ENCODE measurements at places on chromosomes 5 and 9.

DNA sequence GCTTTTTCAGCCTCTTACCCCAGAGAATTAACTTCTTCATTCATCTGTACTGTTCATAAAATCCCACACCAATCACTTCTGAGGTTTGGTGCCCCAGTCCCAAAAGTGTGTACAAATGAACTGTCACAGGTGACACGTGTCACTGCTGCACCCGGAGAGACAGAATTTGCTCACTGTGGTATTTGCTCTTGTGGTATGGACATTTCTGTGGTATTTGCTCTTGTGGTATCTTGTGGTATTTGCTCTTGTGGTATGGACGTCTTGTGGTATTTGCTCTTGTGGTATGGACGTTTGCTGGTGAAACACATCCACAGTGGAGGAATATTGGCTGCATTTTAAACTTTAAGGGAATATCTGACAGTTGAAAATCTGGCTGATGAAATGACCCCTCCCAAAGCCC, 214.9 kb upstream of the DAP start:
- no peak for DNase-seq

DNA sequence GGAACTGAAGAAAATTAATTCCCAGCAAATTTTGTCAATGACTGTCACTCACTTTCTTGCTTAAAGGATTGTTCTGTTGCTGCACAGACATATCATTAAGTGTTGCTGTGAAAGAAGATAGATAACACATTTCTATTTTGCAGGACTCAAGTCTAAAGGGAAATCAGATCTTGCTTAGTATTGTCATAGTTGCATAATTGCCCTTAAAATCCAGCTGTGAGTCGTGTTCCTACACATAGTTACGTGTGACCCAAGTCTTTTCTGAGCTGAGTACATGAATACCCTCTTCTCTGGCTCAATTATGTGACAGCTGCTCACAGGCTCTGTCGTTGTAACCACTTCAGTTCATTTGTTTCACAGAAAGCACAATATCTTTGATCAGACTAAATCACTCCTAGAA, 390.8 kb downstream of the DTWD2 start:
- no peak for DNase-seq

DNA sequence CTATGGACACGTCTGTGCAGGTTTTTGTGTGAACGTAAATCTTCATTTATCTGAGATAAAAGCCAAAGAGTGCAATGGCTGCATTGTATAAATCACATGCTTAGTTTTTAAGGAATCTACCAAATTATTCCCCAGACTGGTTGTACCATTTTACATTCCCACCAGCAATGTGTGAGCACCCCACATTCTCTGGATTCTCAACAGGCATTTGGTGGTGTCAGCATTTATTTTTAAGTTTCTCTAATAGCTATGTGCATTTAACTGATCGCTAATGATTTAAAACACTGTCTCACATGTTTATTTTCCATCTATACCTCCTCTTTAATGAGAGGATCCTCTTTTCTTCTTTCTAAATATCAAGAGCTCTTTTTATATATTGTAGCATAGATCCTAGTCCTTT, 13.9 kb upstream of the ANKRD18A start:
- DNase-seq, result no peak

DNA sequence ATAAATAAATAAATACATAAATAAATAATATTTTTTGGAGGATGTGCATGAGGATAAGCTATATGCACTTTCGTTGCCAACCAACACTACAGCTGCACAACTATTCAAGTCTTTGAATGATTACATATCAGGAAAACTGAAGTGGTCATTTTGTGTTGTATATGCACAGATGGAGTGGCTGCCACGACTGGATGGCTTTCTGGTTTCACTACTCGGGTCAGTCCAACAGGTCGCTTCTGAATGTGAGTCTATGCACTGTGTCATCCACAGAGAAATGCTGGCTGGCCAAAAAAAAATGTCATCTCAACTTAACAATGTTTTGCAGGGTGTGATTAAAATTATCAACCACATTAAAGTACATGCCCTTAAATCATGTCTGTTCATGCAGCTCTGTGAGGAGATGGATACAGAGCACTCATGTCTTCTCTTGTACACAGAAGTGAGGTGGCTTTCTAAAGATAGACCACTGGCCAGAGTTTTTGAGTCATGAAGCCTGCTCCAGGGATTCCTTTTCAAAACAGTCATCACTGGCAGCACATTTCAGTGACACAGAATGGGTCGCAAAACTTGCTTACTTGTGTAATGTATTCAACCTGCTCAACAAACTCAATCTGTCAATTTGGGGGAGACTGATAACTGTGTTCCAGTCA, 589.8 kb upstream of the CYLC2 start:
- DNase-seq, result no peak

DNA sequence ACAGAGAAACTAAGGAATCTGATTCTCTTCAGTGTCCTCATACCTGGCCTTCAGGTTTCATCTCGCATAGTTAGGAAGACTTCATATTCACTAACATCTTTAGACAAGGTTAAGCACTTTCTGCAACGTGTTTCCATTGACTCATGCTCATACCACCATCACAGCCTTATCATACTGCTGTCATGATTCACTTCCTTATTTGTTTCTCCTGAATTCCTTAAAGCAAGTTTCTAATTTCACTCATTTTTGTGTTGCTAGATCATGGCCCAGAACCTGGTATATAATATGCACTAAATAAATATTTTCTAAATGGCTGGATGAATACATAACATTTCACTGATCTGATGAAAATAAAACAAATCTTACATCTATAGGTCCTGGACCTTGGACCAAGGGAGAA, 472.9 kb downstream of the PRELID2 start:
- no peak for DNase-seq

- no peak for DNase-seq
These were observed 21.9 kb upstream of the BOD1 start for GRCh38 chr5:173638126-173639040.

- no peak for DNase-seq
These were observed 120.7 kb upstream of the RAI14 start for GRCh38 chr5:34535433-34535832.

- no peak for DNase-seq
These were observed 66.6 kb downstream of the RALGPS1 start for GRCh38 chr9:126981218-126981617.

- DNase-seq, result no peak
These were observed 37.3 kb downstream of the MED27 start for GRCh38 chr9:132042324-132042723.

DNA sequence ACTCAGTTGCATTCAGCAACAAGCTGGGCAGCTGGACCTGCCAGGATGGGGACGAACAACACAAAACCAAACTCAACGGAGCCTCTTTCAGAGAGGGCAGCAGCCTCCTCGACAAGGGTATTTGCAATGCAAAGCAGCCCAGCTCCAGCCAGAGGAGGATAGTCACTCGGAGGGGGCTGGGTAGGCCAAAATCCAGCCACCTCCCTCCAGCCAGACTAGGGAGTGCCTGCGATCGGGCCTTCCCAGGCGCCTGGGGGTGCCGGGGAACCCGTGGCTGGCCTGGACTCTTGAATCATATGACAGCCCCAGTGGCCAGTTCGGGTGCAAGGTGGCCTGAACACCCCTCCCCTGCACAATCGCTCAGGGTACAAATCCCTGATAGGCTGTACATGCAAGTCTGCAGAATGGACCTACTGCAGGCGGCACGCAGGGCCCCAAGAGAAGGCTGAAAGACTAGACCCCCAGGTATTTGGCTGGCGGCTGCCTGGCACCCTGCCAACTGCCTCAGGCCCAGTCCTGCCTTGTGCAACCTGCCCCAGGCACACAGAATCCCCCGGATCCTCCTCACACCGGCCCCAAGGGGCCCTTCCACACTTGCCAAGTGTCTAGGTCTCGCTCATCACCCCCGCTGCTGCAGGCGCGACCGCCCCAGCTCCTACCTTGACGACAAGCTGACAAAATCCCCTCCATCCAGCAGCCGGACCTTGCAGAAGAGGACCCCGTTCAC, 1.3 kb downstream of the EEIG1 start:
- DNase-seq, result no peak

DNA sequence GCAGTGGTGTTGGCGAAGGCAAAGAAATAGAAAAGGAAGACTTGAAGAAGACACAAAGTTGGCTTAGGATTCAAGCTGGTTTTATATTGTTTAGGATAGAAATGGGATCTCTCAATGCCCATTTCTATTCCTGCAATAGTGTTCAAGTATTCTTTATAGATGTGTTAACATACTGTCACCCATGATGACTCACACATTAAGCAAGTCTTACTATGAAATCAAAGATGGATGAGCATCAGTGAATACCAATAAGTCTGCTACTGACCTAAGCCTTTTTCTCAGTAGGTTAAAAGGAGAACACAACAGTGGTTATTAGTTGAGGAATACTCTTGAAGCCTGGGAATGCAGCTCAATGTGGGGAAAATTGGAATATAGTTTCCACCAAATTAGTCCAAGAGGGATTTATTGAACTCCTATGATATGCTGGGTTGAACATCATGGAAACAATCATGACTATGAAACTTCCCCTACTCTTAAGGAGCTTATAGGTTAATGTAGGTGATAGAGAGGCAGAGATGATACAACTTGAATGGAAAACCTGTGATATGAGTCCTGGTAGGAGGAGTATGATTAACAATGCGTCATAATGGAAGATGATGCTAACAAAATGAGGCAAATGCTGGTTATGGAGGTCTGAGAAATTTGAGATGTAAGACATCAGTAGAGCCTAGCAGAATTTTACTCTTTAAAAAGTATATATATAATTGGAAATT, 417.1 kb upstream of the DAP start:
- DNase-seq, result no peak

GRCh38 chr9:135490980-135491464, 9.5 kb upstream of the MRPS2 start:
- no peak for DNase-seq

DNA sequence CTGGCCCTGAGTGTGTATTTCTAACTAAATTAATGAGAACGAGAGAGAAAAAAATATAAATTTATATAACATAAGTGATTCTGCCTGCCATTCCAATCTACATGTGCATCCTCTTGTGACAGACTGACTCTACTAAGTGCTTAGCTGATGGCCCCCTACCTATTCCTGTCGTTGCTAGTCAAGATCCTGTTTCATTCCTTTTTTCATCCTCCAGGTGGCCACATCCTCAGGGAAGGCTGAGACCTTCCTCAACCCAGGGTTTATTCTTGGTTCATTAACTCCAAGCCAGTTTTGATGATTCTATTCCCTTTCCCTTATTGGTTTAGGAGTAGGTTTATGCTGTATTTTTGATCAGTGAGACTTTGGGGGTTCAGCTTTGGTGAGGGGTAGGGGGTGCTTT, 201.3 kb downstream of the C9orf152 start:
- no peak for DNase-seq

- no peak for DNase-seq
These were observed 219.1 kb downstream of the NDUFS4 start for GRCh38 chr5:53779541-53779981.

DNA sequence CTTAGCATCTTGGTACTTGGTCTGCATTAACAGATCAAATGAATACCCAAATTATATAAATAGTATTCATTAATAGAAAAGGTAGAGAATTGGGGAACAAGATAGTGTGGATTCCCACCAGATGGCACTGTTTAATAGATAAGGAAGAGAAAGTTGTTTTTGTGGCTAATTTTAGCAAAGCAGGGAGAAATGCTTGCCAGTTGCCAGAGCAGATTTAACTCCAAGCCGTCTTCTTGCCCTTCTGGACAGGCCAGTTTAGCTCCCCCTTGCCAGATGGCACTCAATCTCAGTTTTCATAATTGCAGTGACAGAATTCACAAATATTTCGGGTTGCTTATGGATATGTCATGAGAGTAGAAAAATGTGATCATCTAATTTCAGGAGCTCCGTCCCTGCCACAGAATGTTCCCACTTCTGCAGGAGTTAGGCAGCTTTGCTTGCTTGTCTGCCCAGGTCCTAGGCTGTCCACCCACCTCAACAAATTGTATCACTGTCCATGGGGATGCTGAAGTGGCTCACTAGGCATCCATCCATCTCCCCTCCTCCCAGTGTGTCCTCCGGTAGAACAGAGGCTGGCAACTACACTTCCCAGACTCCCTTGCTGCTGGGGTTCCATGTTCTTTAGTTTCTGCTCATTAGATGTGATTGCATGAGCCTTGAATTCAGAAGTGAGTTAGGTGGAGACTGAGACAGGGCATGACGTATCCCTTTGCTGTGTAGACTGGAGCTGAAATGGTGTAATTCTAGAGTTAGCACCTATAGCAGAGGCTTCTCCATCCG, 11.8 kb upstream of the HEXB start:
- no peak for DNase-seq

DNA sequence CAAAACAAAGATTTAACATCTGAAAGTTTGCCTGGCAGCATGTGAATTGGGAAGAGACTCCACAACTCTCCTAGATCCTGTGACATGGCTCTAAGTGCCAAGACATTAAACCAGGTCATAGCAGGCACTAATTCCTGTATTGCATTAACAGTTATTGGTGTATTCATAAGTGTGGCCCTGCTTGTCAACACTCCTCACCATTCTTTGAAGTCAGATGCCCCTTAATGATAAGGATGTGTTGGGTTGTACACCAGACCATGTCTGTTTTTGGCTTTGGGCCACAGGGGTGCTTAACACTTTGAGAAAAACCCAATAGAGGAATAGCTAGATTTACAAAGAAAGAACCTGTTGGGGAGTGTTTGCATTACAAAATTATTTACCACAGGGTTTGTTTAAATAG, 43.4 kb upstream of the PDE8B start:
- DNase-seq, result no peak

DNA sequence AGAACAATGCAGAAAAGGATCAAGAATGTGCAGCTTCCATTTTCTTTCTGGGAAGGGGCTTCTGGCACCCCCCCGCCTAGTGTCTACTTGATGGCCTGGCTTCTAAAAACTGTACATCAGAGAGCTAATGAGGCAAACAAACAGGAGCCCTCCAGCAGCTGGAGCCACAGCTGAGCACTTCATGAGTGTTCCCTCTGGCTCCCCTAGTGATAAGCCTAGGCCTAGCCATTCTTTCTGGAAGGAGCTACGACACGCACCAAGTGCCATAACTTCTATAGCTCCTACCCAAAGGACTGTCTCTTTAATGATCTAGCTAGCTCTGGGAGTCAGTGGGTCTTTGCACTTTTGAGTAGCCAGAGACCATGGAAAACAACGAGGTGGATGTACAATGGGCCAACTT, 66.1 kb downstream of the DNAH5 start:
- no peak for DNase-seq

DNA sequence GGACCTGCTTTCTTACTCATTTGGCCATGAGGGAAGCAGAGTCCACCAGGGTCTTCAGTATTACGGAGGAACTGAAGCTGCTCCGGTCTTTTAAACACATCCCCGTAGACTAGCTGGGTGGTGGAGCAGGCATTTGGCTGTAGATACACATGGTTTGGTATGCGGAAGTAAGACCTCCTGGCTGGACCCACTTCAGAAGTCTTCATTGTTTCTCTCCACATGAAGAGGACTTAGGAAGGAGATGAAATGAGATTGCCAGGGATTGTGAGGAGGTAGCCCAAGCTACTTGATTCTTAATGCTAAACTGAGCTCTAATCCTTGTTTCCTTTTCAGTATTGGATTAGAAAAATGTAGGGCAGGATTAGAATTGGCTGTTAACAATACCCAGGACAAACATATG, 32.9 kb downstream of the STXBP1 start:
- no peak for DNase-seq

Data from NCI-H1436 treated with DMSO at 0.1 percent for 48 hours (cell line).